K562 (cell line): ENCODE measurements at places on chromosomes 11 and 22.

DNA sequence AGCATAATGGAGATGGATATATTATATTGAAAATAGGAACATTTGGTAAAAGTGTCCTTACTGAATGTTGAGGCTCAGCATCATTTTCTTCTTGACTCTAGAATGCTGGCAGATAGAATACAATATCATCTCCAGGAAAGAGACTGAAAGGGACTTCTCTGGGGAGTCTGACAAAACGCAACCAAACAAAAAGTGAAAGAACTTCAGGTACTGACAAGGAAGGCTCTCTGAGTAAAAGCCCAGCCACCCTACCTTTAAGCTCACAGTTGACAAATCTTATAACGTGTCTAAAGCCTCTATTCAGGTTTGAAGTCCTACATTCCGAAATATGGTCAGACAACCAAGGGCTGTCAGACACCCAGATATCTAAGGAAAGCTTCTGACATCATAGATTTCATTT, 590.8 kb downstream of the SOX6 start:
- DNase-seq, result no peak
- no peak overlapping the region for H3K27ac ChIP-seq
- H3K4me1 ChIP-seq, result no peaks in the 10 kb centered on the region
- no peak overlapping the region for H3K4me3 ChIP-seq

DNA sequence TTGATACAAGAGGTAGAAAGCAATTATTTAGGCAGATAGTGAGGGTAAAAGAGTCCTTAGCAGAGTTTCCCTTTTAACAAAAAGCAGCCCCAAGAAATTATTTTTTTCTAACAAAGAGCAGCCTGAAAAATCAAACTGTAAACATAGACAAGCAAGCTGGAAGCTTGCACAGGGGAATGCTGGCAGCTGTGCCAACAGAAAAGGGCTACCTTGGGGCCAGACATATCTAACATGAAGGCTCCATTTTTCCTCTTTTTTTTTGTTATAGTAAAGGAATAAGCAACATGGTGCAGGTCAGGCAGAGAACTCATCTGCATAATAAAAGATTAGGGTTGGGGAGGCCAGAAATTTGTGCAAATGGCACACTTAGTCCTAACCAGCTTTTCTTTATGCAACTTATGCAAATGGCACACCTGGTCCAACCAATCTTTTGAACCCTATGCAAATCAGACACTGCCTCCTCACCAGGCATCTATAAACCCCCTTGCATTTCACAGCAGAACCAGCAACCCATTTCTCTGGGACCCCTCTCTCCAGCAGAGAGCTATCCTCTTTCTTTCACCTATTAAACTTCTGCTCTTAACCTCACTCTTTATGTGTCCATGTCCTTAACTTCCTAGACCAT, 41.8 kb downstream of the PDGFD start:
- no peak overlapping the region for H3K4me3 ChIP-seq
- DNase-seq, result no peak
- H3K27me3 ChIP-seq, result no peaks in the 10 kb centered on the region
- H3K27ac ChIP-seq, result no peak overlapping the region
- H3K36me3 ChIP-seq, result no peaks in the 10 kb centered on the region

DNA sequence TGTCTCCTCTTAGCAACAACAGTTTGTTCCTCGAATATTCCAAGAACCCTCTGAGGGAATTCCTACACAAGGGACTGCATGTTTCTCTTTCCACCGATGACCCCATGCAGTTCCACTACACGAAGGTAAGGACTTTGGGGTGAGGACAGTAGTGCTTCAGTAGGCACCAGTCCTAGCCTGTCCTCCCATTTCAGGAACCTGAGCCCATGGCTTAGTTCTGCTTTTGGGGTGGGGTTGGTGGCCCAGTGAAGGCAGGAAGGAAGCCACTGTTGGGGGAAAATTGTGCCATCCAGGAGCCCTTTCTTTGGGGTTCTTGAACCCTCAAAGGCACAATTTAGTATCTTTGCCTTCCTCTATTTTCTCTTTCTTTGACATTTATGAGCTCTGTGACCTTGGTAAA, 38.2 kb downstream of the RNF141 start:
- H3K27ac ChIP-seq, result no peak overlapping the region

DNA sequence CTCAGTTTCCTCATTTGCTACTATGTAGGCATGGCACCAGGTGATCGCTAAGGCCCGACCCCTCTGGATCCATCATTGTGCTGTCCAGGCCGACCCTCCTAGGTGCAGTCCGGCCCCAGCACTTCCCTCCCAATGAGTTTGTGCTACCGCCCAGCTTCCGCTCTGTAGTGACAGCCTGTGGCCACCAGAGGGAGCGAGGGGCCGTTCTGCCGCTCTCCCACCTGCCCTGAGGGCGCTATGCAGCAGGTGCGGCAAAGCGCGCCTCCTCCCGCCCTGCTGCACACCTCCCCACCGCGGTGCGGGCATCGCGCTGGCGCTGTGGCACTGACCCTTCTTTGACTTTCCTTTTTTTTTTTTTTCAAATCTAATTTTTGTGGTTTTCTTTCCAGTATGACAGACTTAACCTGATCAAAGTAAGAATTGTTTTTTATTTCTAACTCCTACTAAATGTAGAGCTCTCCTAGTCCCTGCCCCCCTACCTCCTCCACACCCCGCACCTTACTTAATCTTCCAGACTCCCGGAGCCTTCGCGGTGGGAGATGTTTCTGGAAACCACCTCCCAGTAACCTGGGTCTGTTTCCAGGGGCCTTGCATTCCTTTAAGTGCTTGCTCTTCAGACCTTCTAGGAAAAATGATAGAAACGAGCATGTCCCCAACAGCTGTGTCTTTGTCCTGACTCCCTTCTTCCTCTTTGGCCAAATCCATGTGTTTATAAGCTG, 73.7 kb downstream of the SCN3B start:
- no peaks in the 10 kb centered on the region for H3K36me3 ChIP-seq
- no peak overlapping the region for H3K4me3 ChIP-seq
- DNase-seq, result peak; percentile 87
- peaks cover 31% of the 10 kb centered on the region; the same call in 1 of the 2 replicates for H3K27me3 ChIP-seq

- H3K36me3 ChIP-seq, result no peaks in the 10 kb centered on the region
- DNase-seq, result no peak
- no peaks in the 10 kb centered on the region for H3K27me3 ChIP-seq
- H3K4me3 ChIP-seq, result no peak overlapping the region
- no peaks in the 10 kb centered on the region for H3K4me1 ChIP-seq
Observed at GRCh38 chr11:132913295-132913694, 619.0 kb downstream of the OPCML start.
